ENCODE measurements at places on chromosomes 5 and 9.

DNA sequence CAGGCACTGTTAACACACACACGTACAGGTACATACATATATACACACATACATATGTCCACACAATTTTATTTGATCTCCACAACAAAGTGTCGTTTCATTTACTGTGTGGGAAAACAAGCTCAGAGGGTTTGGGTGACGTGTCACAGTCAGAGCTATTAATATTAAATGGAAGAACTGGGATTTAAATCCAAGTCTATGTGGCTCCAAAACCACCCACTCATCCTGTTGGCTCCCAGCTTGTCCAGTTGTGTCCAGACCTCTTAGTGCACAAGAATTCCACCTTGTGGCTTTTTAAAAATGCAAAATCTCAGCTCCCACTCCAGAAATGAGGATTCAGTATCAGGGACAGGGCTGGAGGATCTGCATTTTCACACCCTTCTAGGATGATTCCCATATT lies 52.3 kb upstream of the PTPDC1 start:
- no peak for DNase-seq

DNA sequence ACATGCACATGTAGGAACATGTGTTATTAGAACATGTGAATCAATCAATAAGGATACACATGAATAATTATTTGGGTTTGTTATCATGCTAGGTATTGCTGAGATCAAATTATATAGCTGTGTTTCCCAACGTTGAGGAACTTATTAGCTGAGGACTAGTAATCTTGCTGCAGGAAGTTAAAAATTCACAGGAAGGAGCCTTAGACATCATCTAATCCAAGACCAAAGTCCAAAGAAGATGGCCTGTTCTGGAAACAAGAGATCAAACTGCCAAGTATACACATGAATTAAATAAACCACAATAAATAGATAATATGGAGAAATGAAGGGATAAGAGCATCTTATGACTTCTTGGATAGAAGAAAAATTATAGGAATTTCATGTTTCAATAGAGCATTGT lies 19.9 kb downstream of the POU5F2 start:
- DNase-seq, result no peak

DNA sequence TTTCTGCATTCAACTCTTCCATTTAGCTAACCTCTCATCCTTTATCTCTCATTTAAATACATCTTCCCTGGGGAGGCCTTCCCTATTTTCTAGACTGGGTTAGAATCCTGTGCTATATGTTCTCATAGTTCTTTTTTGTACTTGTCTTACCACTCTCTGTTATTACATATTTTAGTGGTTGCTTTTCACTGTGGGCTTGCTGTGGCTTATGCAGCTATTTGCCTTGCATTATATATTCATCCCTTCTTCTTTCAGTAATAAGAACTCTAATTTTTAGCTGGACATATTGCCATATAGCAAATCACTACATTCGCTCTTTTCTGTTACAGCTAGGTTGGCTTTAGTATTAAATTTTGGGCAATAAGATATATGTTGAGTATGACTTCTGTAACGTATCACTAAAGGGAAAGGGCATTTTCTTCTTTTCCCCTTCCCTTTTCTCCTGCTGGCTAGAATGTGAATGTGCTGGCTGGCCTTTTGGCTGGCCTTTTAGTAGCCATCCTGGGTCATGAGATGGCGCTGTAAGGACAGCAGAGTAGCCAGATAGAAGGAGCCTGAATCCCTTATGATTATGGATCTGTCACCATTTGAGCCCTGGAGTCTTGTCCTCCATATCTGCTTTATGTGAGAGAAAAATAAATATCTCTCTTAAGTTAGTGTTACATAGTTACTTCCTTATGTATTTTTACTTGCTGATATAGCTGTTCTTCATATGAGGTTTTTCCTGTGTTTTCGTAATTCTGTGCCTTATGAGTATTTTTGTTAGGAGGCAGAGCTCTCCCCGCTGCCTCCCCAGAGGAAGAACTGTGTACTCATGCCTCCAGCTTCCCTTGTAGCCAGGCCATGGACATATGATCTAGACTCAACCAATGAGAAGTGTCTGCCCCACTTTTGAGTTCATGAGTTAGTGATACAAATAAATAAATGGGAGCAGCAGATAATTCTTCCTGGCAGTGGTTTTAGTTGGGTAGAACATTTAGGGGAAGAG lies 65.8 kb downstream of the NDUFAF2 start:
- peak; percentile 15 for DNase-seq

GRCh38 chr9:35599763-35600604 lies 5.1 kb upstream of the TESK1 start:
- DNase-seq, result no peak

- DNase-seq, result no peak
Measured at GRCh38 chr9:120343416-120343815, 236.6 kb downstream of the CDK5RAP2 start.
